HT1080 (cell line): ENCODE measurements at places on chromosomes 12 and 14.
A peak's percentile ranks its signal among the peaks of the same experiment; 100 is the strongest.

DNA sequence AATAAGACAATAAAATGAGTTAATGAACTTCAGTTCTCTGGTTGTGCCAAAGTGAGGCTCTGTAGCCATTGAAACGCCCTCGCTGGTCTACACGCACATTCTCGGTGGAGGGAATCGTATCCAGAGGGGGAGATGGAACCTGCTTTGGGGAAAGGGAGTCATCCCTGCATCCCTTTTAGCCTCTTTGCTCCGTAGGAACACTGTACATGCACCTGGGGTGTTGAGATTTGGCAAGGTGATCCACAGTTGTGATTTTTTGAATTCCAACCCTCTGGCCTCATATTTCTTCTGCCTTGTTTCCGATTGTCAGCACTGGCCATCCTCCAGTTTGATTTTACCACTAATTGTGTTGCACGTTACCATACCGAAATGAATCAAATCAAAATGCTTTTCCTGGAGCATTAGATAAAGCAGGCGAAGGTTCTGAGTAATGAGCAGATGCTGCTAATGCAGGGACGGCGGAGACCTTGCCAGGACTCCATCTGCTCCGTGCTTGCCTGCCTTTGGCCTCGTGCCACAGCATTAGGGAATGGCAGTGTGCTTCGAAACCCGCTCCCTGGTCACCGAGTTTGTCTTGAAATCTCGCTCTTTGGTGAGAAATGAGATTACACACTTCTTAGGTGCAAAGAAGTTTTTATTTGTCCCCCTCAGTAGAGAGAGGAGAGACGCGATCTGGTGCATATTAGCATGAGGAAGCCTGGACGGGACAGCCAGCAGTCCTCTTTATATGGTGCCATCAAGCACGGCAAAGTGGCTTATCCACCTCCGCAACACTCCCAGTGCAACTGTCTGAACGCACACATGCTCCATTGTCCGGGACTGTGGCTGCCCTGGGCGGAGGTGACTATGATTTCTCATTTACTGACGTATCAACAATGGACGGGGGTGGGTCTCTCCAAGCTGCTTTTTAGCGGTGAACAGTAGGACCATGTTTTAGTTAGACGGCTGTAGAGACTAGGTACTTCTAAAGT lies 59.1 kb downstream of the FBXW8 start:
- no peak for DNase-seq

- DNase-seq = peak; percentile 56
Measured at GRCh38 chr14:74290415-74290814, 12.3 kb downstream of the ABCD4 start.

- no peak for DNase-seq
Measured at GRCh38 chr14:99164712-99165111, 107.3 kb downstream of the BCL11B start.

GRCh38 chr12:93127582-93128331 lies 198.7 kb upstream of the EEA1 start:
- DNase-seq = no peak

- DNase-seq = no peak
Measured at GRCh38 chr14:36656687-36657398, 4.8 kb upstream of the PAX9 start.

DNA sequence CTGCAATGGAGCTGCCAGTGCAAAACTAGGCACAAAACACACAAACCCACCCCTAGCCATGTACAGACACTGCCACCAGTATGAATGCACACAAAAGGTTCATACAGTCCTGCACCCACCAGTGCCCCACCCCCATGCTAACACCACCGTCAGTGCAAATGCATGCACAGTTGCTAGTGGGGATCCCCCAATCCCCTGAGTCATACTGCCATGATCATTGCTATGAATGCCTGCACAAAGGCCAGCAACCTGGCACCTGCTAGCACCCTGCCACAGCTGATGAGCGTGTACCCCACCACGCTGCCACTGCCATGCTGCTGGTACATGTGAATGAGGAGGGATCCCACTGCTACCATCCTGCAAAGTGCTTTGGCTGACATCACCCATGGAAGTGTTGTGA lies 23.9 kb downstream of the PZP start:
- no peak for DNase-seq

- DNase-seq = no peak
Measured at GRCh38 chr14:103393070-103393469, 7.9 kb downstream of the MARK3 start.

DNA sequence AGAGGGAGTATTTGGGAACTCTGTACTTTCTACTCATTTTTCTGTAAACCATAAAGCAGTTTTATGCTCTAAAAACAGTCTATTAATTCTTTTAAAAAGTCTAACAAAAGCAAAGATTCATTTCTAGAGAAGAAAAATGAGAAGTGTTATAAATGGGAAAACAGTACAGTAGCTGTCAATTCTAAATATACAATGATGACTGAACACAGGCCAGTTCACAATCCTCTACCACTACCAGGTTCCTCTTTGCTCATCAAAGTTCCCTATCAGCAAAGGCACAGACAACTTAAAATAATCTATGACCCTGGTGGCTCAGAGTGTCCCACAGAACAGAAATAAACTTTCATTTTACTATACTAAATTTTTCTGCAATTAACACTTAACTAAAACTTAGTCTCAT lies 12.5 kb downstream of the NAA25 start:
- DNase-seq = no peak

DNA sequence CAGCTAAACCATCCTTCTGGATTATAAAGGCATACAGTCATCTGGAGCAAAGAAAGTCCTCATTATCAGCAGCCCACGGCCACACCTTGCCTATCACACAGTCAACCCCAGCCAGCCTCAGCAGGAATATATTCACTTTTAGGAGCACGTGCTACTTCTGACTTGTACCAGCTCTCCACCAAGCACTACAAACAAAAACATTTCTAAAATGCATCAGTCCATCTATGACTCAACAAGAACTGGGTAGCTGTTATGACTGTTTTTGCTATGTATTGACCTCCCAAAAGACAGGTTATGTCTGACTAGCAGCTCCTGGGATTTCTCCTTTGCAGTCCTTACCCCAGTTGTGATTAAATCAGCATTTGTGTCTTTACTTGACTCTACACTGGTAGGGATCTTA lies 31.2 kb downstream of the NUAK1 start:
- DNase-seq = no peak

DNA sequence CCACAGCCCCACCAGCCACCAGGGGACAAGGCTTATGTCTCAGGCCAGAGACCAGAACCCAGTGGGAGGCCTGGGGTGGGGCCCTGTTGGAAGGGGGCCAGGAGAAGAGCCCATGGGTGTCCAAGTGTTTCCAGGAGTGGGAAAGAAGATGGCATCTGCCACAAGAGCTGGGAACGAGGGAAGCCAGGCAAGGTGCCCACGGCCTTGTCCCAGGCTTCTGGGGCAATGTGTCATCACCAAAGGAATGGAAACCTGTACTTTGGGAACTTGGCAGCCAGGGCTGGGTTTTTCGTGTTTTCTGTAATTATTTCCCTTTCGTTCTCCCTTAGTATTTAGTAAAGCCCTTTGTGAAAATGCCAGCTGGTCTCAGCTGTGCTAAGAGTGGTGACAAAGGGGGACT lies 5.3 kb upstream of the PGF start:
- no peak for DNase-seq

DNA sequence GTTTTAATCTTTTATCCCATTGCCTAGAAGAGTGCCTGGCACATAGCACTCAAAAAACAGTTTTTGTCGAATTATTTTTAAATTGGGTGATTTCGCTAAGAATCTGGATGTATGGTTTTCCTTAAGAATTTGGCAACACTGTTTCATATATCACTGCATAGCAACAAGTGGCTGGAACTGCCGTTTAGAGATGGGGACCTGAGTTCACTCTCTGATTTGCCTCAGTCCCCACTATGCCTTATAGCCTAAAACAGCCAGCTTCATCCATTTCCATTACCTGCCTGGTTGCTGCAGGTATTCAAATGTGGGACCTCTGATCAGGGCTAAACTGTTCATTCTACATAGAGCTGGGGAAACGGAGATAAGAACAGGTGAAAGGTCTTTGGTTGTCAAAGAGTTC lies 1.8 kb downstream of the HEBP1 start:
- DNase-seq = no peak

GRCh38 chr14:23284654-23285529 lies 1.0 kb downstream of the HOMEZ start:
- no peak for DNase-seq

GRCh38 chr12:42508913-42509460 lies 80.6 kb downstream of the PRICKLE1 start:
- DNase-seq = no peak

- DNase-seq = no peak
Measured at GRCh38 chr12:47087088-47087688, 7.4 kb upstream of the AMIGO2 start.

DNA sequence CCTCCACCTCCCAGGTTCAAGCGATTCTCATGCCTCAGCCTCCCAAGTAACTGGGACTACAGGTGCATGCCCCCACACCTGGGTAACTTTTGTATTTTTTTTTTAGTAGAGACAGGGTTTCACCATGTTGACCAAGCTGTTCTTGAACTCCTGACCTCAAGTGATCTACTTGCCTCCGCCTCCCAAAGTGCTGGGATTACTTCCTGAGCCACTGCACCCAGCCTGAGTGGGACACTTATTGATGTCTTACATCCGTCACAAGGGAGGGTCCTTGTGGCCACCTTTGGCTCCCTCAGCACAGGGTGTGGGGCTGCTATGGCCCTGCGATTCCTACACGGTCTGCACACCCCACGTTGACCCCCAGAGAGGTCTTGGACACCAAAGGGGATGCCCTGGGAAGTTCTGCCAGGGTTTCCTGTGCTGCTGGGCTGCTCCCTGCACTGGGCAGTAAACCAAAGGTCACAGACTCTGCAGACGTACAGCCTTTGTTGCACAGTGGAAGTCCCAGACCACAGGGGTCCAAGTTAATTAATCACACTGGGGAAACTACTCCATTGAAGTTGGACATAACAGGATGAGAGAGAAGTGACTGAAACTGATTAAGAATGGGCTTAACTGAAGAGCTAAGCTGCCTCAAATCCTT lies 95.7 kb downstream of the SAMD4A start:
- no peak for DNase-seq

- DNase-seq = no peak
Measured at GRCh38 chr12:122199484-122200355, 3.8 kb upstream of the B3GNT4 start.

GRCh38 chr14:66979101-66979974 lies 209.9 kb upstream of the GARIN2 start:
- no peak for DNase-seq

GRCh38 chr14:55353686-55354467 lies 57.8 kb downstream of the ATG14 start:
- no peak for DNase-seq

DNA sequence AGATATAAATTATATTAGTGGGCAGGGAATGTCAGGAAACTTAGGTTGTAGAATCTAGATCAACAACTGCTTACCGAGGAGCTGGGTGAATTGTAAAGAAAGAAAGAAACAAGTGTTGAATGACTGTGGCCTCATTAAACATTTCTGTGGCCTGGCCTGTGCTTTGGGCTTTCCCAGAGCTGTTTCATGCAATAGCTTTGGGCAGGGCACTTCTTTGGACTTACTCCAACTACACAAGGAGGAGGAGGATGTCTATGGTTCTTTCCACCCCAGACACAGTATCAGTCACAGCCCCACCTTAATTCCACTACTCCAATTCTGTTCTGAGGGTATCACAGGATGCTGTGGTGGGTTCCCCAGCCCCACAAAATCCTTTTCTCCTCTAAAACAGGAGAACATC lies 38.0 kb downstream of the DPF3 start:
- peak; percentile 6 for DNase-seq
